Pancreas (tissue), 10 donors: ENCODE measurements at places on chromosomes 11 and 22.

GRCh38 chr11:11251394-11251970 lies 101.6 kb downstream of the CSNK2A3 start:
- DNase-seq, result no peak

- DNase-seq, result no peak
Measured at GRCh38 chr11:105868762-105869285, 153.2 kb downstream of the MSANTD4 start.

- no peak for DNase-seq
Measured at GRCh38 chr22:39408807-39409206, 9.2 kb downstream of the TAB1 start.

GRCh38 chr11:5204787-5205186 lies 4.3 kb upstream of the OR51V1 start:
- DNase-seq, result no peak

- DNase-seq, result no peak
Measured at GRCh38 chr11:71501071-71501985, 25.7 kb upstream of the KRTAP5-7 start.

GRCh38 chr22:41561335-41561734 lies 525 bp downstream of the CSDC2 start:
- DNase-seq, result no peak

GRCh38 chr11:90465553-90465952 lies 242.7 kb upstream of the CHORDC1 start:
- no peak for DNase-seq

GRCh38 chr11:67261946-67262681 lies 4.2 kb upstream of the GRK2 start:
- no peak for DNase-seq

GRCh38 chr22:20866736-20867135 lies 7.9 kb downstream of the SNAP29 start:
- DNase-seq, result no peak

GRCh38 chr22:19046719-19047609 lies 75.2 kb downstream of the DGCR2 start:
- no peak for DNase-seq

DNA sequence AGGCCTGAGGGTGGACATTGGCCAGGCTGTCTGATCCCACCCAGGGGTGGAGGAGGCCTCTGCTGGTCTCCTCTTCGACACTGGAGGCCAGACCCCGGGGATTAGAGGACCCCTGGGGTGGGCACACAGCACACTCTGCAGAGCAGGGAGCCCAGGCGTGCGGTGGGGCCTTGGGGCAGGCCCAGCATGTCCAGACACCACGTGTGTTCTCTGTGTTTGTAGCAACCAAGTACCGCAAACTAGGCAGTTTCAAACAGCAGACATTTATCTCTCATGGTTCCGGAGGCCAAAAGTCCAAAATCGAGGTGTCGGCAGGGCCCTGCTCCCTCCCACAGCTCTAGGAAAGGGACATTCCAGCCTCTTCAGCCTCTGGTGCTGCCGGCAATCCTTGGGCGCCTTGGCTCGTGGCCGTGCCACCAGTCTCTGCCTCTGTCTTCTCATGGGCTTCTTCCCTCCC lies 1.5 kb downstream of the PANX2 start:
- DNase-seq, result no peak

DNA sequence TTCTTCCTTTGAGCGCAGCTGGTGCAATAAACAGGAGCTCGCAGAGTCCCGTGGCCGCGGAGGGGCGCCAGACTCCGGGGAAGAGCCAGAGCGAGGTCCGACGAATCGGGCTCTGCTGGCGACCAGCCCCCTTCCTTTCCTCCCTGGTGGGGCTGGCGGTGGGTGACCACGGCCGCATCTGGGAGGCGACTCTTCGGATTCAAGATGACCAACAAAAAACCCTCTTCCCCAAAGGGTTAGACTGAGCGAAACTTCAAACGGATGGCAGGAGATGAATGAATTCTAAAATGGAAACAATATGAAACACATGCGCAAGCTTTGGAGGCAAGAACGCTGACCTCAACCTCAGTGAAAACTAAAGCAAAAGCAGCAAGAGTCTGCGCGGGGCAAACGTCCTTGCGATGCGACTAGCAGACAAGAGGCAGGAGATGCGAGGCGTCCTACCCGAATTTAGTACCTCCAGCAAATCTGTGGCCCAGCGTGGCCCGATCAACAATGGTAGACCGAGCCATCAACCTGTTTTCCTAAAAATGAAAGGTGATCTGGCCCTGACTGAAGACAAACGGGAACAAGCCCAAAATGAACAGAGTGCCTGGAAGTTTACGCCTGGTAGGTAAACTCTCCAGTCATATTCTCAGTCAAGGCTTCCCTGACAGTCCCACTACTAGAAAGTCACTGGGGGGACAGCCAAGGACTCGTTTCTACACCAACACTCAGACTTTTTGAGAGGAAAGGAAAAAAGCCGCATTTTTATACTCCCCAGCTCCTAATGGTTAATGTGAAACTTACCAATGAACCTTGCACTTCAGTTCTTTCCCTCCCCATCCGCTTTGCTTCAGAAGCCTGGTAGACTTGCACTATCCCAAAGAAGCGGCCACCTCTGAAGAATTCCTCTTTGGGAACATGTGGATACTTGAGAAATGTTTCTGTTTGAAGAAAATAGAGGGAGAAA lies 11.6 kb downstream of the MMP3 start:
- DNase-seq, result no peak

DNA sequence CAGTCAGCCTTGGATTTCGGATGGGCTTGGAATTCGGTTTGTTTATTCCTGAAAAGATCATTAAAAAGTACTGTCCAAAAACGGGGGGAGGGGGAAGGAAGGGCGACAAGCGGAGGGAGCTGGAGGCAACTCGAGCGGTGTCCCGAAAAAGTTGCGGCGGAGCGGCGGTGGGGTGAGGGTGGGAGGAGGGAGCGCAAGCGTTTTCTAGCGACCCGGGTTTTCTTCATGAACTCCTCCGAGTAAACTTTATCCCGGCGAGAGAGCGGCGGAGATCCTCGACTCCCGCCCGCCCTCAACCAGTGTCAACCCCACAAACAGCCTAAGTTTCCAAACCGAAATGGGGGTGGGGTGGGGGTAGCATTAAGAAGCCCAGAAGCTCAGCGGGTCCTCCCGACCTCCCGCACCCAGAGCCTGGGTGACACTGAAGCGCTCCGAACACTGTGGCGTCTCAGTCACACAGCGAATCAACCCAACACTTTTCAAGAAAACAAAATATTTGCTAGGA lies 133.0 kb upstream of the C11orf58 start:
- DNase-seq, result peak; percentile 26

GRCh38 chr11:111213256-111213655 lies 32.3 kb upstream of the POU2AF2 start:
- DNase-seq, result no peak

DNA sequence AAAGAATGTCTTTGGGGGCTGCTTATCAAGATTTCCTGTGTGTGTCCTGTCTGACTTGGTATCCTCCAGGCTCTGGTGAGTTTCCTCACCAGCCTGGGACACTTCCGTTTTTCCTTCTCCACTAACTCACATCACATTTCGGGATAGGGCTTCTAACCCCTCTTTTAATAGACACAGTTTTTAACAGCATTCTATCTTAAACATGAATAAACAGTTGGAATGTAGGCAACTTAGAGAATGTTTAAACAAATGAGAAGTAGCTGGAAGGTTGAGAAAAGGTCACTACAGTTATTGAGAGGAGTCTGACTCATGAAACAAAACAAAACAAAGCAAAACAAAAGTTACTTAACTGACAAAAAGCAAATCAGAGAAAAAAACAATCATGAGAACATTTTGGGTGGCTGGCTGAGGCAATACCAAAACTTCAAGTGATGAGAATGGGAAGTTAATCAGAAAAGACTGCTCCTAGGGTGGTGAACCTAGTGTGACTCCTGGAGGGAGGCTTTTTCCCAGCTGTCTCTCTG lies 64.7 kb upstream of the CTSC start:
- no peak for DNase-seq

GRCh38 chr11:65599955-65600246 lies 4.3 kb upstream of the KCNK7 start:
- no peak for DNase-seq

DNA sequence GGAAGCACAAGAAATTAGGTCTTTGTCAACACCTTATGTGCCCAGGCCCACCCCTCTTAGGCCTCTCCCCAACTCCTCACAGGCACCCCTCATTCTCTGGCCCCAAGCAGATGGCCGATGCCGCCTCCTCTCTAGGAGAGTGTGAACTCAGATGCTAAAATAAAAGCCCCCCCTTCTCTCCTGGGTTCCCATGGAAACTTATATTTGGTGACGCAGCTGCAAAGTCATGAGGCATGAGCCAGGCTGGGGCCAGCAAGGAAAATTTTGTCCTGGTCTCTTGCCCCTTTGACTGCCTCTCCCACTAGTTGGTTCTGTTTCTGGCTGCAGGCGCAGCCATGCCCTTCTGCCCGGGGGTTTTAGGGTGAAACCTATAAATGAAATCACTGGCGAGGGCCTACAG lies 11.8 kb downstream of the RCOR2 start:
- DNase-seq, result no peak

DNA sequence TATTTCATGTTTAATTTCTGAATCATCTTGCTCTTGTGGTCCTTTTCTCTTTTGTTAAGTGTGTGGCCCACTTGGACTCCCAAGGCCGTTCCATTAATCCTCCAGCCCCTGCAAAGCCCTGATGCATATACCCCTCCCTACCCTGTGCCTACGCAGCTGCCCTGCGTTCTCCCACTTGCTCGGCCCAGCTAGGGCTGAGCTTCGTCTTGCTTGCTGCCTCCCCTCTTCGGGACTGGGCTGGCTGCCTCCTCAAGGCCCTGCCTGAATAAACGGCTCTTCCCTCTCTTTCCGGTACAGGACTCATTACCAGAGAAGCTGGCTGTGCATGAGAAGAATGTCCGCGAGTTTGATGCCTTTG lies 28.5 kb downstream of the ARHGAP1 start:
- DNase-seq, result no peak

DNA sequence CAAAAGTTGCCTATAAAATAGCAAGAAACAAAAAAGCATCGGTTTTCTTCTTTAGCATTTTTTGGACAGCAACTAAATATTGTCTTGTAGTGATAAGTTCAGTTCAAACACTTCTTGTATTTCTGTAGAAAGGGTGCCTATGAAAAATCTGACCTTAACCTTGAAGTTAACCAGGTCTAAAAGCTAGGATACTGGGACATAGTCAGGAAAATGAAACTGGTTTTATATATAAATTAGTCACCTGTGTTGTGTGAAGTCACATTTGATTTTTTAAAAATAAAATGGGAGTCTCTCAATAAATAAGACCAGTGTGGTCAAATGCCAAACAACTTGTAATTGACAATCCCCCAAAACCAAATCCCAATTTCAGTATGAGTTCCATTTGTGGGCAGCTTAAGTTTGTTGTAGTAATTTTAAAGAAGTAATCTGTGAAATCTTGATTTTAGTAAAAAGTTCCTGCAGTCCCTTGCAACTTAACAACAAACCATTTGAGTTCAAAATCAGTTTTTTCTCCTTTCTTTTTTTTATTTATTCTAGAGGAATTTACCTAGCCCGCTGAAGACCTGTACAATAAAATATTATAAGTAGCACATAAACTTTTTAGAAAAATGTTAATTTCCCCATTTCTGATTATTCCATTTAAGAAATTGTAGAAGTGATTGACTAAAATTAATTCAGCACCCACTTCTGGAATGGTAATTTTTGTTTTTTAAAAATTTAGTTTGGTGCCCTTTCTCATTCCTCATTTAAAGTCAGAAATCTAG lies 84.5 kb upstream of the PPARA start:
- DNase-seq, result no peak

- DNase-seq, result peak; percentile 48
Measured at GRCh38 chr11:130478204-130478701, 29.8 kb downstream of the ADAMTS15 start.

DNA sequence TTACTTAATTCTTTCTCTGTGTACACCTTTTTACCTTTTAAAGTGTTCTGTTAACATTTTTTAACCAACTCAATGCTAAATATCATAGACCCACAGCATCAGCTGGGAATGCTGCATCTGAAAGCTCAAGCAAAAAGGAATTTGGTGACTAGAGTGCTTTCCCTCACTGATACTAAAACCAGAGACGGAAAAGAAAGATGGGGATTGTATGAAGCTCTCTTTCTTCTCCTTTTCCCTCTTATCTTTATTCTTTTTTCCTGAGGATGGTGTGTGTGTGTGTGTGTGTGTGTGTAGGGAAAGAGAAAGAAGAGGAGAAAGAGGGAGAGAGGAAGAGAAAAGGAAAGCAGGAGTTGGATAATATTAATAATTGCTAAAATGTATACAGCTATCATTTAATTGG lies 4.1 kb upstream of the SIK2 start:
- DNase-seq, result no peak

GRCh38 chr11:7612661-7613393 lies 60.5 kb downstream of the CYB5R2 start:
- DNase-seq, result no peak

DNA sequence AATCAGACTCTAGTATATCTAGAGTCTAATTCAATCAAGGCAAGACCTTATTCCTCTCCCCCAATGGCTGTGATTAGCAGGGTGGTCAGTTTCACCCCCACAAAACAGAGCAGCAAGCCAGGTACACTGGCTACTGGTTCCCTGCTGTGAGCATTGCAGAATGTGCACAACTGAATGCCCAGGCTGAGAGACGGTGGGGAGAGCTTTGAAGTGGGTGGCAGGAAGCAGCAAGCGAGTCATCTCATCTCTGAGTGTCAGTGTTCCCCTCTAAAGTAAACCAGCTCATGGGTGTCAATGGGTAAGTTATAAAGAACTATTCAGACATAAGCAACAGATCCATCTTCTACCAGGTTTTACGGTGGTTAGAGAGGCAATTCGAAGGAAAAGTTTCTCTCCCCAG lies 37.6 kb downstream of the GAB4 start:
- DNase-seq, result no peak
